Activated CD4-positive, alpha-beta T cell treated with anti-CD3 and anti-CD28 coated beads, Interleukin-2, amount 50 U/mL, for 24 hours (primary cell): ENCODE measurements at places on chromosomes 6 and 20.

DNA sequence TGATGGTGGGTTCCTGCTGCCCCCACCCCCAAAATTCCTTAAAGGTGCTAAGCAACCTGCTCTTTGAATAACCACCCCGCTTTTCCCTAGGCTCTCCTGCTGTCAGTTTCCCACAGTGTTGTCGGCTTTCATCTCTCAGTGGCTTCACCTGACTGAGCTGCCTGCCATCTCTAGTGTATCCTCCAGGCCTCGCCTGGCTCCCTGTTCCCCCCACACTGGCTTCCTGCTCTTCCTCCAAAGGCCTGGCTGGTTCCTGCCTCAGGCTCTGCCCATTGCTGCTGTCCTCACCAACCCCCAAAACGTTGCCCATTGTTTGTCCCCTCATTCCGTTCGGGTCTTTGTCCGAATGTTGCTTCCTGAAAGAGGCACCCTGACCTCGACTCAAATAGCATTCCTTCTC lies 93.8 kb upstream of the POPDC3 start:
- DNase-seq = no peak

GRCh38 chr20:52959125-52959524 lies 13.0 kb upstream of the TSHZ2 start:
- DNase-seq = no peak

- DNase-seq = no peak
Measured at GRCh38 chr6:11251553-11252360, 19.3 kb upstream of the NEDD9 start.

- no peak for DNase-seq
Measured at GRCh38 chr6:92050216-92050615, 1369.1 kb downstream of the EPHA7 start.

DNA sequence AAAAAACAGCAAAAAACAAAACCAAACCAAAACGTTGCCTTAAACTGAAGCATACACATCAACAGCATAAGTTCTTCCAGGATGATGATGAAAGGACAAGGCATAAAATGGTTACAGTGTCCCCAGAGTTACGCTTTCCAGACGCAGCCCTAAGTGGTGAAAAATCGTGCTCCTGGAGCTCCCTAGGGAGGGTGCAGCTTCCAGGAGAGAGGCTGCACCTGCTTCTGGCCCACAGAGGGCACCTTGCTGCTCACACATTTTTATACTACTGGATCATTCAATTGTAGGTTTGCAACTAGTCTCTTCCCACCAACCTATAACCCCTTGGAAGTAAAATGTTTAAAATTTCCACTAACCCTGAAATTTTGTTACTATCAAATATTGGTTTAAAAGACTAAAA lies 115.0 kb downstream of the PRKN start:
- no peak for DNase-seq

GRCh38 chr6:135170849-135171248 lies 10.3 kb upstream of the MYB start:
- no peak for DNase-seq

- no peak for DNase-seq
Measured at GRCh38 chr6:110930781-110931180, 27.7 kb upstream of the GTF3C6 start.

- DNase-seq = no peak
Measured at GRCh38 chr20:36872852-36873251, 3.1 kb upstream of the TLDC2 start.
